ENCODE measurements at places on chromosomes 12 and 14.

DNA sequence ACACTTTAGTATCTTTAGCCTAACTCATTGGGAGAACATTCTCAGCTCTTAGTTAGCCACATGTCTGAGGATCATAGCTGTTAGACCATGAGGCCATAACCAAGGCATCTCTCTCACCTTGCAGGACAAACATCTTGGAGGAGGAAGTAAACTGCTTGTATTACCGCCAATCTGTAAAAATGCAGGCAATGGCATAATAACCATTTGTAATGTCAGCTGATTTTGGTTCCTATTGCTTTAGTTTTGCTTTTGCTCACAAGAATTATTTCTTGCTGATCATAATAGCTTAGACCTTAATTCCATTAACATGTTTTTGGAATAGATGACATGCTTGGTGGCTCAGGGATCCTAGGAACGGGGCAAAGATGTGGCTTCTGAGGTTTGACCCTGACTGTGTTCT, 16.4 kb upstream of the GSG1 start:
- DNase-seq = no peak

DNA sequence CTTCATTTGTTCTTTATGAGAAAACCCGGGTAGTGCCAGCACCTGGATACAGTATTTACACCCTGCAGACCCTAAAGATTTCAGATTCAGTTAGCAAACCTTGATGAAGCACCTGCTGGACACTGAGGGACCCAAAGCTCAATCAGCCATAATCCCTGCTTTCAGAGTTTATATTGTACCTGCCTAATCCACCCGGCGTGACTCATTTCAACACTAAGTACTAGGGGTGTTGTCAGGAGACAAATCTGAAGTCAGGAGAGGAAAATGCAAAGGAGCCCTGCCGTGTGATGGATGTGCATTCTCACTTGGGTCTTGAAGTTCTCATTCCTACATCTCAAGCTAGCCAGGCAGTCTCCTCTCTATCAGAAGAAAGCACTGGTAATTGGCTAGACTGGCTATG, 176.7 kb upstream of the BCL2L14 start:
- no peak for DNase-seq

GRCh38 chr14:95291859-95292542, 27.7 kb downstream of the CLMN start:
- DNase-seq = no peak

- no peak for DNase-seq
Measured at GRCh38 chr12:13505636-13506035, 309.1 kb downstream of the EMP1 start.

DNA sequence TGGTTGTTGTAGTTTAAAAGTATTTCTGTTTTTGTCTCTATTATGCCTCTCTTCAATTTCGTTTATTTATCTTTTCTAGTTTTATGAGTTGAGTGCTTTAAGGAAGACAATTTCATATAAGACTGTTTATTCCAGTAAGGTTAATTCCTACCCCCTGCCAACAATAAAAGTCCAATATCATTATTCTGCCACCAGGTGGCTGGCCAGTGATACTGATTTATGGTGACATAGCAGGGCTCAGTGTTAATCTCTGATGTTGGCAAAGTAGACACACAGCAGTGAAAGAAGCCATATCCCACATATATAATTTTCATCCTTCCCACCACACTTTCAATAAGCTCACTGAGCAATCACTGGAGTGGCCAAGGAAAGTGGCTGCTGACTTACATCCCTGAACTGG, 69.0 kb upstream of the BMP4 start:
- no peak for DNase-seq

DNA sequence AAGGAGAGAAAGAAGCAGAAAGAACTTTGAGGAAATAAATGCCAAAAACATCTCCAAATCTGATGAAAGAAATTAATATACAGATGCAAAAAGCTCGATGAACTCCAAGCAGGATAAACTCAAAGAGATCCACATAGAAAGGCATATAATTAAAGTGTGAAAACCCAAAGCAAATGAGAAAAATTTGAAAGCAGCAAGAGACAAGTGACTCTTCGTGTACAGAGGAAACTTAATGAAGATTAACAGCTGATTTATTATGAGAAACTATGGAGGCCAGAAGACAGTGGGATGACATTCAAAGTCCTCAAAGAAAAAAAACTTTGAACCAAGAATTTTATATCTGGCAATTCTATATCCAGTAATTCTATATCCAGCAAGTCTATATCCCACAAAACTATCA, 163.0 kb upstream of the TMCC3 start:
- no peak for DNase-seq

- no peak for DNase-seq
Measured at GRCh38 chr12:28629691-28630090, 439.4 kb downstream of the CCDC91 start.

GRCh38 chr12:122743895-122744525, 8.6 kb upstream of the DENR start:
- DNase-seq = no peak

- no peak for DNase-seq
Measured at GRCh38 chr12:8038659-8039114, 6.2 kb downstream of the FOXJ2 start.

DNA sequence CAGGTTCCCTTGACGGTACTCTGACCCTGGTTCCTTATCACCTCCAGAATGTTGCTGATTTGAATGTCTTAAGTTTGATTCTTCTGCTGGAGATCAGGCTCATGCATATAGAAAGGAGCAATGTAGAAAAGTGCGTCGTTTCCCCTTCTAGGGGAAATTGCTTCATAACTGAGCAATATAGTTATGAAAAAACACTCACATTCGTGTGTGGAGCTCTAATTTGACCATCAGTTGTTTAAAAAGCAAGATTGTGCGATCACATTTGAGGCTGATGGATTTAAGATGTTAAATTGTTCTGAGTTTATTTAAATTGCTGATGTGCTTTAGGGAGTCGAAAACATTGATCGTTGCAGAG, 19.2 kb downstream of the PELI2 start:
- no peak for DNase-seq

DNA sequence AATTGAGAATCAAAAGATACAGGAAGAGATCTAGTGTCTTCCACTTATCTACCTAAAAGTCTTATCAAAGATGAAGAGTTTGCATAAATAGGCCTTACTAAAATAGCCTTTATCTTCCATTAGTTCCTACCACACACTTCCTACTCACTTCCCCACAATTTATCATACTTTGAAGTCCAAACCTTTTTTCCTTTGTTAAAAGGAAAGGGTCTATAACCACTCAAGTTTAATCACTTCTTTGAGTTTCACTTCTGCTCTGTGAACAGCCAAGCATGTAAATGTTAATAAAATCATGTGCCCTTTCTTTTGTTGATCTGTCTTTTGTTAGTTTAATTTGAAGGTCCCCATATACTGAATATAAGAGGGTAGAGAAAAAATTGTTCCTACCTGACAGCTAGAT, 114.5 kb downstream of the PHLDA1 start:
- DNase-seq = no peak

GRCh38 chr12:23949348-23950209, at the start of gene SOX5:
Gene SOX5, minus strand, starts transcription at chr12:23949670. Its CDS starts 69 bp downstream, at chr12:23949601.
- no peak for DNase-seq

DNA sequence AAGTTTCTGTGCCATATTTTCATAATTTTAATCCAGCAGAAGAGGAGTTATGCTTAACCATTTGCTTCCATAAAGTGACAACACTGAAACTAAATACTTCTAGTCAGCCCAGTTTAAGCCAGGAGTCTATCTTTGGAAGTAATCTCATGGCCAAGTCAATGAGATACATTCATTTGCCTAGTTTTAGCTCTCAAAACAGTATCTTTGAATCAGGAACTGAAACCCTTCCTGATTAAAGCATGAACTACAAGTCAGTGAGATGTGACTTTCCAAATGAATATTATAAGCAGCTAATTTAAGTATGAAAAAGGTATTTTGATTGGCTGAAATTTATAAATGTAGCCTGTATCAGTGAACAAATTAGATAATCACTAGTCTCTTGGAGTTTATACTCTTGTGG, 491.5 kb downstream of the SLC6A15 start:
- no peak for DNase-seq

GRCh38 chr14:82190742-82191141, 657.1 kb upstream of the SEL1L start:
- DNase-seq = no peak

GRCh38 chr14:101250336-101250947, 310.9 kb upstream of the DIO3 start:
- no peak for DNase-seq
